Activated T-cell treated with anti-CD3 and anti-CD28 coated beads, Interleukin-2, amount 50 U/mL, for 24 hours (primary cell): ENCODE measurements at places on chromosomes 3 and 15.
A peak's percentile ranks its signal among the peaks of the same experiment; 100 is the strongest.

DNA sequence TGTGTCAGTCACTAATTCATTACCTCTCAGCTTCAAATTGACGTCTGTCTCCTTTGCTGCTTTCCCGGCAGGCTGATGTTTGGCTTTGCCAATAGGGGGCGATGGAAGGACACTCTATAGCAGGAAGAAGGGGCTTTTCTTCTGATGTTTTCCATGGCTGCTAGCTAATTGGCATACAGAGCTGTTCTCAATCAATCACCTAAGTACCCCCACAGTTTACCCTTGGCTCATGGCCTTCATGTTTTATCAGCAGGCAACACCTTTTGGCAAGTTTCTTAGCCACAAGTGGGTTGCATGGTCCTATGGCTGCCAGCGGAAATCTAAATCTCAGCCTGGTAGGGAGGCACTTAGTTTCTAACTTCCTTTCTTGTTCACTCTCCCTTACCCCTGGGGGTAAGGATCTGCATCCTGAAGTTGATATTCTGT lies 45.0 kb downstream of the ESYT3 start:
- no peaks in the 10 kb centered on the region for H3K4me1 ChIP-seq
- H3K36me3 ChIP-seq, result no peaks in the 10 kb centered on the region
- H3K27me3 ChIP-seq, result peaks cover 2% of the 10 kb centered on the region
- no peak overlapping the region for H3K27ac ChIP-seq

DNA sequence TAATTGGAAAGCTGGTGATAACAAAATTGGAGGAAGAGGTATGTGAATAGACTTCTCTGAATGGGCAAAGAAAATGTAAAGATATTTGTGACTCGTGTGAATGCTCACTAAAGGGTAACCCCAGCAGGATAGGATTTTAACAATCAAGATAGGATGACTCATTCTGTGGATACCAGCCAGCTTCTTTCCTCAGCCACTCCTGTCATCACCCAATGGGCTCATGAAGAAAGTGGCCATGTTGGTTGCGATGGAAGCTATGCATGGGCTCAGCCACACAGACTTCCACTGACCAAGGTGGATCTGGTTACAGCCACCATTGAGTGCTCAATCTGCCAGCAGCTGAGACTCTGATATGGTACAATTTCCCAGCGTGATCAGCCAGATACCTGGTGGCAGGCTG lies 40.9 kb downstream of the STRIT1 start:
- DNase-seq, result no peak
- H3K36me3 ChIP-seq, result no peaks in the 10 kb centered on the region
- no peak overlapping the region for H3K27ac ChIP-seq
- H3K4me3 ChIP-seq, result no peak overlapping the region

- no peak within 1 kb of the TSS for H3K4me3 ChIP-seq
- no peaks in the 10 kb centered on the region for H3K36me3 ChIP-seq
- no peak within 1 kb of the TSS for H3K27ac ChIP-seq
- no peak for DNase-seq
- H3K4me1 ChIP-seq, result no peaks in the 10 kb centered on the region
Measured at GRCh38 chr15:71810256-71811035, at the start of gene NR2E3. Gene NR2E3, plus strand, starts transcription at chr15:71810554. Its CDS starts 190 bp downstream, at chr15:71810744.

- no peak overlapping the region for H3K27ac ChIP-seq
- DNase-seq, result peak; percentile 32
- H3K4me1 ChIP-seq, result no peaks in the 10 kb centered on the region
Measured at GRCh38 chr3:154018100-154018696, 103.0 kb upstream of the ARHGEF26 start.

GRCh38 chr3:149958171-149958796 lies 12.4 kb downstream of the PFN2 start:
- no peaks in the 10 kb centered on the region for H3K27me3 ChIP-seq
- DNase-seq, result no peak
- H3K4me3 ChIP-seq, result no peak overlapping the region
- no peak overlapping the region for H3K27ac ChIP-seq

- H3K36me3 ChIP-seq, result peaks cover 97% of the 10 kb centered on the region
- no peaks in the 10 kb centered on the region for H3K27me3 ChIP-seq
- no peak for DNase-seq
- H3K27ac ChIP-seq, result peak overlapping the region; percentile 77
- peaks cover 28% of the 10 kb centered on the region for H3K4me1 ChIP-seq
Measured at GRCh38 chr15:72770673-72771328, 12.8 kb downstream of the ADPGK start.

- no peak for DNase-seq
- no peak overlapping the region for H3K27ac ChIP-seq
- no peaks in the 10 kb centered on the region for H3K27me3 ChIP-seq
- no peaks in the 10 kb centered on the region for H3K36me3 ChIP-seq
- H3K4me3 ChIP-seq, result no peak overlapping the region
- H3K4me1 ChIP-seq, result no peaks in the 10 kb centered on the region
Measured at GRCh38 chr3:7695049-7695448, 806.6 kb upstream of the LMCD1 start.

DNA sequence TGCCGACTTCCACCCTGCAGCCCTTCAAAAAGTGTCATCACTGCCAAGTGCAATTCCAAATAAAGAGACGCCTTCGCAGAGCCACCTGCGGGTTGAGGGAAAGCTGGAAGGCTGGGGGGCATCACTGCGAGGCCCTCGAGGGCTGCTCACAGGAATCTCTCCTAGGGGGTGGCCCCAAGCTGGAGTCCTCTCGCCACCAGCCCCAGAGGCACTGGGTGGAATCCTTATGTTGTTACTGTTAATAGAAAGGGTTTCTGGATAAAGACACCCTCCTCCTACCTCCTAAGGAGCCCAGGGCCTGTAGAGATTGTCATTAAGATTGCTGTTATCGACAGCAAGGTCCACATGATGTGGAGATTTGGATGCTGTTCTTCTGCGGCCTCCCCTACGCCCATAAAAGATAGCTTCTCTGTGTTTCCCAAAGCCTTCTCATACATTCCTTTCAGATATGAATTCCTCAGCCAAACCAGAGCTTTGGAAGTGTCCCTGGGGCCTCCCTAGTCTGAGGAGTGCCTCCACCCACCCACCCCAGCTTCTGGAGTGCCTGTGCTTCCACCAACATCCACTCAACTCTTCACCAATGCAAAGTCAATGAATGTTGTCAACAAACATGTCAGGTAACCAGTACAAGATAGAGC lies 512.7 kb downstream of the SHQ1 start:
- H3K27me3 ChIP-seq, result no peaks in the 10 kb centered on the region
- H3K4me1 ChIP-seq, result peaks cover 3% of the 10 kb centered on the region
- H3K4me3 ChIP-seq, result no peak overlapping the region
- no peak overlapping the region for H3K27ac ChIP-seq
- no peaks in the 10 kb centered on the region for H3K36me3 ChIP-seq
- DNase-seq, result peak; percentile 12

DNA sequence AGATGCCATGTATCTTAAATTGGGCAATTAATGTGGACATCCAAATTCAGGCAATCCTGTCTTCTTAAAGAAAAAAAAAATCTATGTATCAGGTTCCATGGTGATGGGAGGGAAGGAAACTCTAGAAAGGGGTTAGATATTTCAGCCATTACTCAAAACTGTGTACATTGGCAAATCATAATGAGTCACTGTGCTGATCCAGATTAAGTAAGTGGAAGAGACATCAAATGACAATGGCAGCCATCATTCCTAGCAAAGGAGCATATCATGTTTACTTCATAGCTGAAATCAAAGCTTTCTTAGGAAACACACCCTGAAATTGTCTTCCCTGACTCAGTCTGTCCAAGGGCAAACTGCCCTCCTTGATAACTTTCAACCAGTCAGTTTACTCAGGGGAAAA lies 713.3 kb upstream of the GBE1 start:
- H3K27ac ChIP-seq, result no peak overlapping the region
- no peaks in the 10 kb centered on the region for H3K4me1 ChIP-seq
- no peak overlapping the region for H3K4me3 ChIP-seq
- no peaks in the 10 kb centered on the region for H3K36me3 ChIP-seq

- no peaks in the 10 kb centered on the region for H3K4me1 ChIP-seq
- H3K27me3 ChIP-seq, result peaks cover 27% of the 10 kb centered on the region
- no peak overlapping the region for H3K27ac ChIP-seq
- no peak overlapping the region for H3K4me3 ChIP-seq
- DNase-seq, result no peak
- H3K36me3 ChIP-seq, result no peaks in the 10 kb centered on the region
Measured at GRCh38 chr3:124121379-124122312, 129.7 kb upstream of the ROPN1 start.

DNA sequence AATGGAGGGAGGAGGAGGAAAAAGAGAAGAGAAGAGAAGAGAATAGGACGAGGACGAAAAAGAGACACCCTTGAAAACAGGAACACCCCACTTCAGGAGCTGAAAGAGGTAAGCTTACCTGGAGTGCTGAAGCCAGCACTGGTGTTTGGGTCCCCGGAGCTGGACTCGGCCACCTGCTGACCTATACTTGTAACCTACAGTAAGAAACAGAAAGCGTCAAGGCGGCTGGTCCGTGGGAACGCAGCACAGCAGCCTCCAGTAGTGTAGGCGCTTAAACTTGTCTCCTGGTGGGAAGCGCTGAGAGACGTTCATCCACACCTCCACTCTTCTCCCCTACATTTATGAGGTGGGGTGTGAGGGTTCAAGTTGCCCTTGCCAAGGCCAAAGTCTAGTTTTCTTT lies 141.0 kb downstream of the NSMCE3 start:
- no peaks in the 10 kb centered on the region for H3K36me3 ChIP-seq
- peaks cover 3% of the 10 kb centered on the region for H3K4me1 ChIP-seq
- no peak overlapping the region for H3K4me3 ChIP-seq
- H3K27ac ChIP-seq, result no peak overlapping the region
- DNase-seq, result no peak

DNA sequence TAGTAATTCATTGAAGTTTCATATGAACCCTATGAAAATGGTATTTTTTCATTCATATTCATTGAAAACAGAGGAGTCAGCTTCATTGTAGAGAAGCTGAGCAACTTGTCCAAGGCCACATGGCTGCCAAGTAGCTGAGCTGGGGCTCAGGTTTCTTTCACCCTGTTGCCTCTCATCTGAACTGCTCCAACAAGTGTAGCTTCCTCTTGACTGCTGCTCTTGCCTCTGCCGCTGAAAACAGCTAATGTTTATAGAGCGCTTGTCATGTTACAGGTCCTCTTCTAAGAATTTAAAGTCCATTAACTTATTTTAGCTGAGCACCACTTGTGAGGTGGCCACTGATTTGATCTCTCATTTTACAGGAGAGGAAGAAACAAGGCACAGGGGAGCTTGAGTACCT lies 81.1 kb downstream of the PDCD6IP start:
- H3K36me3 ChIP-seq, result no peaks in the 10 kb centered on the region
- H3K27me3 ChIP-seq, result no peaks in the 10 kb centered on the region
- peaks cover 6% of the 10 kb centered on the region for H3K4me1 ChIP-seq
- no peak overlapping the region for H3K27ac ChIP-seq
- DNase-seq, result no peak

GRCh38 chr3:177281292-177282118 lies 84.2 kb upstream of the TBL1XR1 start:
- H3K4me1 ChIP-seq, result peaks cover 29% of the 10 kb centered on the region
- H3K27me3 ChIP-seq, result no peaks in the 10 kb centered on the region
- H3K36me3 ChIP-seq, result peaks cover 2% of the 10 kb centered on the region
- no peak overlapping the region for H3K4me3 ChIP-seq
- no peak for DNase-seq

DNA sequence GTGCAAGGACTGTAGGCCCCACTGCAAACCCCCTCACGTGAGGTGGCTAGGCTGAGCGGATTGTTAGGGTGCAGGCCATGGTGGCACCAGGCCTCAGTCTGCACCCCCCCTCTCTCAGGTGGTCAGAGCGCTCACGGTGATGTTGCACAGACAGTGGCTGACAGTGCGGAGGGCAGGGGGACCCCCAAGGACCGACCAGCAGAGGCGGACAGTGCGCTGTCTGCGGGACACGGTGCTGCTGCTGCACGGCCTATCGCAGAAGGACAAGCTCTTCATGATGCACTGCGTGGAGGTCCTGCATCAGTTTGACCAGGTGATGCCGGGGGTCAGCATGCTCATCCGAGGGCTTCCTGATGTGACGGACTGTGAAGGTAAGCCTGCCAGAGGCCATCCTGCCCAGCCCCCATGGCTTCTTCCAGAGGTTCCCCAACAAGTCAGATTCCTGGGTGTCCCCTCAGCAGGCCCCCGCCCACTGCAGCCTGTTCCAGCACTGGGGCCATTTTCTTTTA lies 18.2 kb downstream of the ATRIP start:
- no peak for DNase-seq
- no peak overlapping the region for H3K27ac ChIP-seq

- H3K27ac ChIP-seq, result no peak overlapping the region
- H3K27me3 ChIP-seq, result peaks cover 10% of the 10 kb centered on the region
- H3K36me3 ChIP-seq, result no peaks in the 10 kb centered on the region
- DNase-seq, result no peak
- peaks cover 1% of the 10 kb centered on the region for H3K4me1 ChIP-seq
- H3K4me3 ChIP-seq, result no peak overlapping the region
Measured at GRCh38 chr15:60172143-60172542, 168.0 kb downstream of the FOXB1 start.

GRCh38 chr3:81463781-81464180 lies 297.7 kb downstream of the GBE1 start:
- no peaks in the 10 kb centered on the region for H3K36me3 ChIP-seq
- DNase-seq, result no peak
- H3K4me3 ChIP-seq, result no peak overlapping the region
